ENCODE measurements at places on chromosomes 7 and 10. TPM values are rescaled to one million over a fixed set of nuclear protein-coding genes. Genes with fewer than 3 reads are reported as not detected.

- no peak for DNase-seq
Observed at GRCh38 chr7:148567524-148567923, 23.0 kb upstream of the C7orf33 start.

Gene TRIL
- total RNA-seq: 0.44 TPM

- peak; percentile 34 for DNase-seq
Observed at GRCh38 chr10:92799568-92799967, 48.8 kb upstream of the EXOC6 start.

DNA sequence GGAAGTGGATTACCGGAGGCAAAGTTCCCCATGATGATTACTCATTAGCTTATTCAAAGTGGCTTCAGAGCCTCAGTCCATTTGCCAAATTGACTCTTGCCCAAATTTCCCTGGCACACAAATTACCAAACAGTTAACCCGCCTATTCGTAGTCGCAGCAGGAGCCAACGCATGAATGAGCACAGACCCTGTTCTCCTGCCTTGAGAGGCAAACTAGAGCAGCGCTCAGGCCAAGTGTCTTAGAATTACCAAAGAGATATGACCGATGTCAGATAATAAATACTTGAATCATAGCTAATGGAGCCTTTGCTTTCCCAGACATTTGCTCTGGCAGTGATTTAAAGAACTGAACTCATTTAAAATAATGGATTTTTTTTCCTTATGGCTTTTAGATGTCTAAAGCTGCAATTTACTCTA, 64.9 kb downstream of the CTTNBP2 start:
- peak; percentile 72 for DNase-seq

DNA sequence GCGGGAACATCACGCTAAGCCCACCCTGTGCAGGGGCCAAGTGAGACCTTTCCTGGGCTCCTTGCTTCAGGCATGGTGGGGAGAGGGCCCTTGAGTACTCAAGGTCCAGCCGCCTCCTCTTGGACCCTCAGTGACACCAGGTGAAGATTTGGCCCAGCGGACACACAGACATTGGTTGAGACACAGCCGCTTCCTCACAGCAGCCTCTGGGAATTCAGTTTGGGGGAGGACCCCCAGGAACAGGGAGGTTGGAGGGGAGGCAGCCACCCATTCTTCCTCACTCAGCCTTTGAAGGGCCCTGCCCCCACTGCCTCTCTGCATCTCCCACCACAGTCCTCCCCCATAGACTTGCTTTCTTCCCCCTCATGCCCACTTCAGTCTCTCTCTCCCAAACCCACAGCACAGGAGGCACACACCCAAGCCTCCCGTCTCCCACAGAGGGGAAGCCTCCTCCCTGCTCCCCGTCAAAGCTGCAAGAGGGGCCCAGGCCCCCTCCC, 31.9 kb downstream of the ANXA8 start:
- no peak for DNase-seq

- peak; percentile 83 for DNase-seq
Observed at GRCh38 chr10:122780391-122780790, 65.3 kb downstream of the CUZD1 start.

Gene PAX4
- total RNA-seq: not detected

GRCh38 chr7:17988141-17988540, 39.5 kb downstream of the PRPS1L1 start:
- no peak for DNase-seq

DNA sequence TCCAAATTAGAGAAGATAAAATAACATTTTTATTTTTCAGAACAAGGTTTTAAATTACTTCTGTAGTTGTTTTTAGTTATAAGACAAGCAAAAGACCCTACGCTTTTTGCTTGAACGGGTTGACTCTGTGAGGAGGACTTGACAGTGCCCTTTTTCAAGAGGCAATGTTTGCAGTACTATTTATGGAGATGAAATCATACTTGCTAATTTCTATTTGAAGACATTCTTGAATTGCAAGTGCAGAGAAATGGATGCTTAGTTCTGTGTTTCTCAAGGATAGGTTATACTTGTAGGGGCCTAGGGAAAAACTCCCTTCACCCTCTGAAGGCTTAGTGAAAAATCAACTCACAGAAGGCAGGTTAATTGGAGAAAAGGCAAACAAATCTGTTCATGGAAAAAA, 1229.5 kb downstream of the REEP3 start:
- no peak for DNase-seq

Gene KCNMA1
- total RNA-seq: 16.1 TPM

Gene FOXK1
- total RNA-seq: 11.6 TPM

DNA sequence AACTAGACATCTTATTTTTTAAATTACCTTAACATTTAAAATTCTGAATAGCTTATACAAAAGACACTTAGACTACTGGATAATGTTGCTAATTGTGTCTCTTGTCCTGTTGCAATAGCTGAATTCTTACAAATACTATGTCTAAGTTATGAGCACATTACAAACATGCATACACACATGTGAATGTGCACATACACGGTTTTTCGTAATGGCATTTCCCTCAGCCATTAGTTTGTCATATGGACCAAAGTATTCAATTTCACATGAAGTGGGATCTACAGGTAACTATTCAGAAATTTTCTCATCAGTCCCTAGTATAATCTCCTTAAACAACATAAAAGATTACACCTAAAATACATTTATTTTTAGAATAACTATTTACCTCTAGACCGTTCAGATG, 178.6 kb upstream of the BET1 start:
- DNase-seq: no peak

- DNase-seq: no peak
Observed at GRCh38 chr10:133353202-133353959, 4.4 kb downstream of the FUOM start.

All from M059J (cell line).